Bronchial epithelial cell (primary cell): ENCODE measurements at places on chromosomes 2 and 18. TPM values are rescaled to one million over a fixed set of nuclear protein-coding genes. Genes with fewer than 3 reads are reported as not detected.

CNTNAP5 gene
- total RNA-seq, result not detected in 2 replicates

OR6B2 gene
- total RNA-seq, result not detected in 2 replicates

GLI2 gene
- under 0.01 and 0.26 TPM in 2 replicates for total RNA-seq

MAP3K19 gene
- not detected in 2 replicates for total RNA-seq

RNF144A gene
- total RNA-seq, result 0.13 and 0.26 TPM in 2 replicates

RBFA gene
- total RNA-seq, result 30.0 and 43.2 TPM in 2 replicates

EMX1 gene
- 0.26 TPM in 1 of 2 replicates, not detected in the other for total RNA-seq

GAL3ST2 gene
- total RNA-seq, result not detected in 2 replicates

HTR2B gene
- 0.13 and 0.53 TPM in 2 replicates for total RNA-seq

PTPN18 gene
- total RNA-seq, result 12.7 and 14.5 TPM in 2 replicates

GRCh38 chr2:44110444-44110843, 58.2 kb upstream of the PPM1B start:
- DNase-seq, result no peak

- DNase-seq, result peak; percentile 79
These were observed 1355.5 kb downstream of the SUCLG1 start for GRCh38 chr2:83103613-83104012.

GRCh38 chr2:198114064-198114463, 309.7 kb downstream of the PLCL1 start:
- no peak for DNase-seq

DNA sequence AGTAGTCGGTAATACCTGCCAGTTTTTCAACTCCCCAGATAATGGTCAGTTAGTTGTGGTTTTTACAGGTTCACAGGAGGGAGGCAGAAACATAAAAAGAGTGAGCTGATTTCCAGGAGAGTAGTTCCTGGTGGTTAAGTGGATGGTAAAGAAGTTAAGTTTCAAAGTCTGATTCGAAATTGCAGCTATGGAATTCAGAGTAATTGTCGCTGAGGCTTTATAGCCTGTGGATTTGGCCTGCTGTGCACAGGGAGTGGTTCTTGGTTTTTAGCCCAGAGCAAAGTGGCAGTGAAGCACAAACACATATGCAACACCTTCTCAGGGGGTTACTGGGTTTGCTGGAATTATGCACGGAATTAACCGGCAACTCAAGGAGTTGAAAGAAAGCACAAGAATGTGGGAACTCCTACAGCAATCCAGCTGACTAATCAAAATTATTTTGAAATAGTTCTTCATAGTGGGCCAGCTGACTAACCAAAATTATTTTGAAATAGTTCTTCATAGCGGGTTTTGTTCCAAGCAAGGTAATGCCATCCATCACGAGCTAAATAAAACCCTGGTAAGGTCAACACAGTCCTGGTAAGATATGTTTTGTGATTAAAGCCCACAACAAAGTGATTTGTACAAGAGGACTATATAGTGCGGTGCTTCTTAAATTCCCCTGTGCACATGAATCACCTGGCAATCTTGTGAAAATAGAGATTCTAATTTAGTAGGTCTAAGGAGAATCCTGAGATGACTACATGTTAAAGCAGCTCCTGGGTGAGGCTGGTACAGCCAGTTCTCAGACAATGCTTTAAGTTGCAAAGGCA, 94.4 kb downstream of the SGPP2 start:
- peak; percentile 89 for DNase-seq

GRCh38 chr2:241324775-241325174, 9.1 kb downstream of the SEPTIN2 start:
- no peak for DNase-seq

- peak; percentile 23 for DNase-seq
These were observed 102.6 kb upstream of the LPIN2 start for GRCh38 chr18:3115447-3116030.

GRCh38 chr2:84545005-84545404, 28.7 kb downstream of the DNAH6 start:
- no peak for DNase-seq

GRCh38 chr2:158914731-158915130, 53.7 kb upstream of the TANC1 start:
- peak; percentile 65 for DNase-seq

DNA sequence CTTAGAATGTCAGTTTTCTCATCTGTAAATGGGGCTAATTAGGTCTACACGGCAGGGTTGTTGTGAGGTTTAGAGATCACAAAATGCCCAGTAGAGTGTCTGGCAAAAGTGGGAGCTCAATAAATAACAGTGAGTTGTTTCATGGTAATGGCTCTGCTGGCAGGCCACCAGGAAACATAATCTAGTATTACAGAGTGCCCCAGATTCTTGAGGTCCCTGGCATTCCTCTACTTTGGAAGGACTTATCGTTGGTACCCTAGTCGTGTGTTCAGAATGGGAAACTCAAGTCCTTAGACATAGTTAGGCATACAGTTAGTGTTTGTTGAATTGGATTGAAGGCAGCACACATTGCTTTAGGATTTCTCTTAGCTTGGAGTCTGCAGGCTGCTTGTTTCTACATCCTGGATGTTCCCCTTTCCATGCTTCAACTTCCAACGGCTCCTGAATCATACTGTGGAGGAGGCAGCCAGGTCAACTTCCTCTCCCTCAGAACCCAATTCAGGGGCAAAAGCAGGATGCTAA, 161.5 kb upstream of the FOSL2 start:
- peak; percentile 55 for DNase-seq

DNA sequence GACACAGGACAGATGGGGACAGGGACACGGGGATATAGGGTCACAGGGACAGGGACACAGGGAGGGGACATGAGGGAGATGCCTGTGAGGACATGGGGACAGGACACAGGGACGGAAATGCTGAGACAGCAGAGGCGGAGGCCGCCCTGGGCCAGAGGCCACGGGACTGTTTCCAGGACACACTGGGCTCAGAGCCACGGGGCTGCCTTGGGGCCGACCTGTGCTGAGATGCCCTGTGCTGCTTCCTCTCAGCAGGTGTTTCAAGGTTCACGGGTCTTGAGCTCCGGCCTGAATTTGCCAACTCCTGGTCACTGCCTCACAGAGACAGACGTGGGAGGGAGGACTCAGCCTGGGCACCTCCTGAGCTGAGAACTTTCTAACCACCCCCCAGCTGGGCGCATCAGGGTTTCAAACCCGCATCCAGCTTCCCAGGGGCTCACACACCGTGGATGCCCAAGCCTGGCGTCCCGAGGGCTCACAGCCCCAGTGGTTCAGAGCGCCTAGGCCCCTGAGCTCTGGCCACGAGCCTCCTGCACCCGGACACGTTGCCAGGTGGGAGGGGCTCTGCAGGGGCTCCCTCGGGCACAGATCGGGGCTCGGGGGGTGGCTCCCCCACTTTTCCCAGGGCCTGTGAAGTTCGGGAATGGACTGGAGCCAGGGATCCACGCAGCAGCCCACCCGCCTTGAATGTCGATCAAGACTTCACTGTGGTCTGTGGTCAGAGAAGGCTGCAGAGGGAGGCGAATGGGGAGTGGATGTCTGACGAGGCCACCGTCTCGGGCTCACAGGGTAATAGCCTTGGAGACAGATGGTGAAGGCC, 64.1 kb downstream of the SLC66A2 start:
- DNase-seq, result no peak

DNA sequence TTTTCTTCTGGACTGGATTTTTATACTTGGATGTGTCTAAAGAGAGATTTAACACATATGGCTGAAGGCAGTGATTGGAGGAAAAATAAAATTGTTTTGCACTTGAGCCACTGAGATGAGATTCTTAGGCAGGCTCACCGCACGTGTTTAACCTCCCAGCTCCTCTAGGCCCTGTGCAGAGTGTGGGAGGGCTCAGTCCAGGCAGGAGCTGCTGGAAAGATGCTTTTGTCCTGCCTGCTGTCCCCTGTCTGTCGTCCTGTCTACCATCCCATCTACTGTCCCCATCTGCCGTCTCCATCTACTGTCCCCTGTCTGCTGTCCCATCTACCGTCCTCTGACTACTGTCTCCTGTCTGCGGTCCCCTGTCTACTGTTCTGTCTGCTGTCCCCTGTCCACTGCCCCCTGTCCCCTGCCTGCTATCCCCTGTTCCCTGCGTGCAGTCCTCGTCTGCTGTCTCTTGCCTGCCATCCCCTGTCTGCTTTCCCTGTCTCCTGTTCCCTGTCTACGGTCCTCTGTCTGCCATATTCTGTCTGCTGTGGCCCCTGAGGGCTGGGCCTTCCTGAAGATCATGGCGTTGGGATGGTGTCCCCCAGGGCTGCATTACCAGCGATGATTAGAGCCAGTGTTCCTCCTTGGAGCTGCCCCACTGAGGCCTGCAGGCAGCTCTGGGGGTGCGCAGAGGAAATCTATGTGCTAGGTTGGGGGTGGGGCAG, 43.7 kb upstream of the HS6ST1 start:
- DNase-seq, result no peak

DNA sequence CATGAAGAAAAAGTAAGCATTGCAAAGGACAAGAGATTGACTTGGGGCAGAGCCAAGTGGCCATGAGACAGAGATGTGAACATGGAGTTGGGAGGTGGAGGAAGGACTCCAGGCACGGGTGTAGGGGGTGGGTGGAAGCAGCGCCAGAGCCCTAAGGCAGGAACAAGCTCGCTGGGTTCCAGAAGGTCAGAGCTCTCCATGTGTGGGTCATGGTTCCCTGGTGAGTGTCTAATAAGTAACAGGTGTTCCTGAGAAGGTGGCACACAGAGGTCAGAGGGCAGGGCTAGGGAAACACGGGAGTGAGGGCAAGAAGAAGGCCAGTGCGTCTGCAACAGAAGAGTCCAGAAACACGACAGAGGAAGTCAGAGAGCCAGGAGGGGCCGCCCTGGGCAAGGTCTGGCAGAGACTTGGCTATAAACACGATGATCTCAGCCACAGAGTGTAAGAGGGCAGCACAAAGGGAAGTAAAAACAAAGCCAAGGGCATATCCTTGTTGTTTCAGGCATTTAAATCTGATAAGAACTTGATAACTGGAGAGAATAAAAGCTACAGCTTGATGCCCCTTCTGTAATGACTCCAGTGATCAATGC, 260.8 kb downstream of the TGIF1 start:
- peak; percentile 46 for DNase-seq

- no peak for DNase-seq
These were observed 80.4 kb downstream of the ARMC9 start for GRCh38 chr2:231278868-231279267.

- DNase-seq, result no peak
These were observed 13.4 kb upstream of the HRH4 start for GRCh38 chr18:24446953-24447538.

DNA sequence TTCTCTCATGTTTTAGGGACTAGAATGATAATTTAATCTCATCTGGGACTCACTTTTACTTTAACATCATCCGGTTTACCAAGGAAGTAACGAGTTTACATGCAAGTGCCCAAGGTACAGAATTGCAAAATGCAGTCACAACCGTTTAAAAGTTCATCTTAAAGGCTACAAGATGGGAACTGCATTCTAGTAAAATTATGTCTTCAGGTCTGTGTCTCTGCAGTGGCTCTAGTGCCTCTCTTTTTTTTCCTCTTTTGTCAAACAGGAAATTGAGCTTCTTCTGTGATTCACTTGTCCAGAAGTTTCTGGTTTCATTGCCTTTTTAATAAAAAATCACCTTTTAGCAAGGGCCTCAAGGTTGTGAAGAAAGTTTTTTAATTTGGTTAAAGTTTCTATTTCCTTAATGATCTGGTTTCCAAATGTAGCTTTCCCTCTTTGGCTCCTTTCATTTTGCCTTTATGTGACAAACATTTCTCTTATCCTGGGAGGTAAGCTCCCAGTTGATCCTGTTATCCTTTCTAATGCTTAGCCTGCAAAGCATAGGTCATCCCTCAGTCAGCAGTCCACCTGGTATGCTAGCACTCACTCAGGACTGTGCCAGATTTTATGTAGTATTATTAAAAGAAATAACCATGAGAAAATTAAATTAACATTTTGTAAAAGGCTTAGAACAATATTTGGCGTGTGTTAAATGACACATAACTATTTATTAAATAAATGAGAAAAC, 2.4 kb downstream of the GLS start:
- peak; percentile 35 for DNase-seq
